ENCODE measurements at places on chromosomes 5 and 9.
A peak's percentile ranks its signal among the peaks of the same experiment; 100 is the strongest.

- H3K27ac ChIP-seq, result no peak overlapping the region
- no peak overlapping the region for H3K4me3 ChIP-seq
- no peaks in the 10 kb centered on the region for H3K36me3 ChIP-seq
- DNase-seq, result no peak
- no peaks in the 10 kb centered on the region for H3K27me3 ChIP-seq
Measured at GRCh38 chr5:107300721-107301327, 369.9 kb downstream of the EFNA5 start.

GRCh38 chr9:71042448-71042990 lies 78.9 kb downstream of the TRPM3 start:
- no peaks in the 10 kb centered on the region for H3K36me3 ChIP-seq
- H3K27ac ChIP-seq, result no peak overlapping the region
- no peaks in the 10 kb centered on the region for H3K4me1 ChIP-seq
- peaks cover 10% of the 10 kb centered on the region for H3K27me3 ChIP-seq

GRCh38 chr5:146967646-146968045 lies 89.1 kb upstream of the PPP2R2B start:
- no peaks in the 10 kb centered on the region for H3K36me3 ChIP-seq
- H3K27me3 ChIP-seq, result no peaks in the 10 kb centered on the region
- no peak overlapping the region for H3K27ac ChIP-seq
- H3K4me3 ChIP-seq, result no peak overlapping the region
- H3K4me1 ChIP-seq, result no peaks in the 10 kb centered on the region
- DNase-seq, result no peak

GRCh38 chr9:10633785-10634184 lies 21.0 kb upstream of the PTPRD start:
- H3K36me3 ChIP-seq, result no peaks in the 10 kb centered on the region
- DNase-seq, result no peak
- no peaks in the 10 kb centered on the region for H3K27me3 ChIP-seq
- H3K4me1 ChIP-seq, result no peaks in the 10 kb centered on the region

- H3K36me3 ChIP-seq, result peaks cover 16% of the 10 kb centered on the region
- H3K27ac ChIP-seq, result peak overlapping the region; percentile 89
- H3K4me1 ChIP-seq, result peaks cover 24% of the 10 kb centered on the region
- H3K4me3 ChIP-seq, result peak overlapping the region; percentile 99
Measured at GRCh38 chr9:12777121-12778022, 2.6 kb downstream of the LURAP1L start.

DNA sequence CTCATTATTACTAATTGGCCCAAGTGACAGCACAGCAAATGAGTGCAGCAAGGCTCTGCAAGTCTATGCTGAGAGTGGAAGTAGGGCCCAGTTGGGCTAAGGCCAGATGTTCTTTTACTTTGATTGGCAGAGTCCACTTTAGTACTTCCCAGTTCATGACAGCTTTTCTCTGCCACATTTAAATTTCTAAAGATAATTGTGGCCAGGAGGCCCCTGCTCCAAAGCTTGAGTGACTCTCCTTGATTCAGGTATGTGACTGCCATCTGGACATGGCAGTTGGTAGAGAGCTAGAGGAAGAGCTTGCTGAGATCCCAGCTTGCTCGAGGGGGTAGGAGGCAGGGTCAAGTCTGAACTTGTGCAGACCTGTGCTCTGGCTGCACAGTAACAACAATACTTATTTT lies 154.1 kb downstream of the CARTPT start:
- H3K4me3 ChIP-seq, result no peak overlapping the region
- no peaks in the 10 kb centered on the region for H3K36me3 ChIP-seq
- DNase-seq, result no peak
- no peak overlapping the region for H3K27ac ChIP-seq
- H3K27me3 ChIP-seq, result no peaks in the 10 kb centered on the region

DNA sequence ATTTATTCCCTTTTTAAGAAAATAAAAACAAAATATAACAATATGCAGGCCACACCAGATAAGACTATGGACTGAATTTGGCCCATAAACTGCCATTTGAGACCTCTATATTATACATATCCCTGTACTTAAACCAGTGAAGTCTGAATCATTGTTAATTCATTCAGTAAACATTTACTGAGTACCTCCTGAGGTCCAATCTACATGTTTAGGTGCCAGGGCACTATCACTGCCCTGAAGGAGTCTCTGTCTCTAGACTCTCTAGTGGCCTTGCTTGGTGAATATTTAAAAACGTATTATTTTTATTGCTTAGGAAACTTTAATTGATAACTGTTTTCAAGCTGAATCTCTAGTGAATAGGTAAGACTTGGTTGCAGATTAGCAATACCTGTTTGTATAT lies 74.7 kb upstream of the ELL2 start:
- H3K27ac ChIP-seq, result no peak overlapping the region
- no peak for DNase-seq
- peaks cover 27% of the 10 kb centered on the region for H3K4me1 ChIP-seq
- no peaks in the 10 kb centered on the region for H3K27me3 ChIP-seq
- H3K4me3 ChIP-seq, result no peak overlapping the region
- H3K36me3 ChIP-seq, result no peaks in the 10 kb centered on the region

GRCh38 chr5:20972419-20972925 lies 984.5 kb upstream of the CDH18 start:
- H3K36me3 ChIP-seq, result no peaks in the 10 kb centered on the region
- H3K27me3 ChIP-seq, result no peaks in the 10 kb centered on the region
- H3K4me3 ChIP-seq, result no peak overlapping the region
- no peak for DNase-seq
- no peaks in the 10 kb centered on the region for H3K4me1 ChIP-seq

DNA sequence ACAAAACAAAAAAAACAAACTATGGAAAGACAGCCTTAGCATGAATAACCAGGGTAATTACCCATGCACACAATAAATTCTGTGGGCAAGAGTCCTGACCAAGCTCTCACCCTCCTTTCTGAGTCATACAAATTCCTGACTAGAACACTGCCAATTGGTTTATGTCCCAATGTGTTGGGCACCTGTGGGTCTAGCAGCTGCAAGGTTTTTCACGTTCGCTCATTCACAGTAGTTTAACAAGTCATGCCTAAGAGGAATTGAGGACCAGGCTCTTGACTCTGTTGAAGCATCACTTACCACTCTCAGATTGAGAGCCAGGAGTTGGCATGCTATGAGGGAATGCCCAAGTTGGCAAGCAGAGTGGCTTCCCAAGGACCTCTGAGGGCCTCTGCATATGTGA lies 205.5 kb upstream of the SLC24A2 start:
- no peak overlapping the region for H3K27ac ChIP-seq
- peak; percentile 58 for DNase-seq
- no peaks in the 10 kb centered on the region for H3K36me3 ChIP-seq
- no peak overlapping the region for H3K4me3 ChIP-seq

GRCh38 chr5:465591-466403 lies 22.8 kb downstream of the EXOC3 start:
- no peaks in the 10 kb centered on the region for H3K4me1 ChIP-seq
- no peak overlapping the region for H3K4me3 ChIP-seq
- H3K36me3 ChIP-seq, result peaks cover 4% of the 10 kb centered on the region
- no peak overlapping the region for H3K27ac ChIP-seq
- DNase-seq, result no peak
- H3K27me3 ChIP-seq, result no peaks in the 10 kb centered on the region

DNA sequence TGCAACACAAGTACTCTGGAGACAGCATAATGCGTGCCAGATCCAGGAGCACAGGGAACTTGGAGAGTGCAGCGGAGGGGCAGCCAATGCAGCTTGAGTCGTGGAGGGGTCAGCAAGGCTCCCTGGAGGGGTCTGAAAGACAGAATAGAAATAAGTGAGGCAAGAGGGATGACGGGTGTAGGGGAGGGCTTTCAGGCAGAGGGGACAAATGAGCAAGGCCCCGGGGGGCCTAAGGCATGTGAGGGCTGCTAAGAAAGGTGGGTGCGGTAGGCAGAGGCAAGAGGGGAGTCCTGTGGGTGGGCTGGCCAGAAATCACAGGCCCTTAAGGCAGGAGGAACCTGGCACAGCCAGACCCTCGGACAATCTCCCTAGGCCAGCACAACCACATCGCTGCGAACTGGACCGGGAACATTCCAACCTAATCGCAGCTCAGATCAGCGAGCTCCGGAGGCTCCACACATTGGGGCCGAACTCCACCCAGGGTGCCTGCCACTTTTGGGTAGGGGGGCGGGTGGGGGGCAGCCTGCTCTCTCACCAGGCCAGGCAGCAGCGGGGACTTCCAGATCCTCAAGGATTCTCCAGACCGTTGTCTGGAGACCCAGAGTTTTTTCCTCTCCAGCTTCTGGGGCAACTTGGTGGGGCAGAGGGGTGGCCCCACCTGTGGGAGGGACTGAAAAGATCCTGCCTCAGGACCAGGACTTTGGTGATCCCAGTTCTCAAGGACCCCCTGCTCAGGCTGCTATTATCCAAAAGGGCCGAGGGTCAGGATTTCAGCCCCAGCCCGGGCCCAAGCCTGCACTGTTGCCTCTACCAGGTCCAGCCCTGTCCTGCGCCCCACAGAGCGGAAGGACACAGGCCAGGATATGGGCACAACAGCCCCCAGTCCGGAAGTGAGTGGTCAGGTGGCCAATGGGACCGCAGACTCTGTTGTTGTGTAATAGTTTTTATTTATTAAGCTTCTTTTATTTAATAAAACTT lies 22.7 kb upstream of the CYSTM1 start:
- no peak overlapping the region for H3K27ac ChIP-seq
- H3K36me3 ChIP-seq, result no peaks in the 10 kb centered on the region
- no peaks in the 10 kb centered on the region for H3K27me3 ChIP-seq
- no peak overlapping the region for H3K4me3 ChIP-seq

GRCh38 chr9:81690251-81690851 lies 1.0 kb upstream of the TLE1 start:
- peak overlapping the region; percentile 90 for H3K4me3 ChIP-seq
- H3K36me3 ChIP-seq, result no peaks in the 10 kb centered on the region
- H3K27ac ChIP-seq, result peak overlapping the region; percentile 46
- peak; percentile 46 for DNase-seq
- peaks cover 23% of the 10 kb centered on the region for H3K4me1 ChIP-seq
- peaks cover 20% of the 10 kb centered on the region for H3K27me3 ChIP-seq

GRCh38 chr9:122228191-122228567 lies 578 bp downstream of the LHX6 start:
- no peak overlapping the region for H3K27ac ChIP-seq
- H3K4me3 ChIP-seq, result peak overlapping the region; percentile 53
- H3K36me3 ChIP-seq, result no peaks in the 10 kb centered on the region
- H3K4me1 ChIP-seq, result peaks cover 3% of the 10 kb centered on the region
- H3K27me3 ChIP-seq, result peaks cover 73% of the 10 kb centered on the region
- peak; percentile 32 for DNase-seq

DNA sequence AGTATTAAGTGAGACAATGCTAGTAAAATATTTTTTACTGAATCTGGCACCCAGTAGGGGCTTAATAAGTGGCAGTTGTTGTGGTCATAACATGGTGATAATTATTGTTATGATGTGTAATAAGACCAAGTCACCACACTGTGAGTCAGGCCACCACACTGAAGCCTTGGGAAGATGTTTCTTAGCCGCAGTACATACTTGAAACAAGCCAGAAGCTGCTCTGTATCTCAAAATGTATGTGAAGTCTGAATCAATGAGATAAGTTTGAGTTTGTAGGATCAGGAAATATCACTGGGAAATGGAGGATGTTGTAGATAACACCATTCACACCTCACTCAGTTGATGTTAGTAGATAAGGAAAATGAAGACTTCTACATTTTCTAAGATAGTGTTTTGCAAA lies 51.3 kb upstream of the PTPN3 start:
- H3K36me3 ChIP-seq, result no peaks in the 10 kb centered on the region
- no peak overlapping the region for H3K27ac ChIP-seq
- H3K4me1 ChIP-seq, result no peaks in the 10 kb centered on the region
- no peak overlapping the region for H3K4me3 ChIP-seq

GRCh38 chr5:127898551-127899213 lies 184.9 kb upstream of the SLC12A2 start:
- H3K36me3 ChIP-seq, result no peaks in the 10 kb centered on the region
- DNase-seq, result peak; percentile 54
- peaks cover 9% of the 10 kb centered on the region for H3K4me1 ChIP-seq
- no peak overlapping the region for H3K27ac ChIP-seq
- no peak overlapping the region for H3K4me3 ChIP-seq
- H3K27me3 ChIP-seq, result no peaks in the 10 kb centered on the region

DNA sequence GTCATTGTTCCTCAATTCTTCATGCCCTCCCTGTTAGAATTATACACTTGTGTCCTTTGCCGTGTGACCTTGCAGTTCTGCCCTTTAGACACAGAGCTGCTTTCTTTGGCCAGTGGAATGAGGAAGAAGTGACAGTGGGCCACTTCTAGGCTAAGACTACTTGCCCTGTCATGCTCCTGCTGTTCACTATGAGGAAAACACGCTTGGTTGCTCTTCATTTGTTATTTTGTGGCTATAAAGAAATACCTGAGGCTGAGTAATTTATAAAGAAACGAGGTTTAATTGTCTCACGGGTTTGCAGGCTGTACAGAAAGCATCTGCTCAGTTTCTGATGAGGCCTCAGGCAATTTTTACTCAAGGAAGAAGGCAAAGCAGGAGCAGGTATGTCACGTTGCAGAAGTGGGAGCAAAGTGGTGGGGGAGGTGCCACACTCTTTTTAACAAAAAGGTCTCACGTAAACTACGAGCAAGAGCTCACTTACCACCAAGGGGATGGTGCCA lies 279.1 kb upstream of the DMAC1 start:
- no peak for DNase-seq
- no peak overlapping the region for H3K4me3 ChIP-seq
- no peaks in the 10 kb centered on the region for H3K36me3 ChIP-seq
- H3K4me1 ChIP-seq, result no peaks in the 10 kb centered on the region
- H3K27me3 ChIP-seq, result no peaks in the 10 kb centered on the region

DNA sequence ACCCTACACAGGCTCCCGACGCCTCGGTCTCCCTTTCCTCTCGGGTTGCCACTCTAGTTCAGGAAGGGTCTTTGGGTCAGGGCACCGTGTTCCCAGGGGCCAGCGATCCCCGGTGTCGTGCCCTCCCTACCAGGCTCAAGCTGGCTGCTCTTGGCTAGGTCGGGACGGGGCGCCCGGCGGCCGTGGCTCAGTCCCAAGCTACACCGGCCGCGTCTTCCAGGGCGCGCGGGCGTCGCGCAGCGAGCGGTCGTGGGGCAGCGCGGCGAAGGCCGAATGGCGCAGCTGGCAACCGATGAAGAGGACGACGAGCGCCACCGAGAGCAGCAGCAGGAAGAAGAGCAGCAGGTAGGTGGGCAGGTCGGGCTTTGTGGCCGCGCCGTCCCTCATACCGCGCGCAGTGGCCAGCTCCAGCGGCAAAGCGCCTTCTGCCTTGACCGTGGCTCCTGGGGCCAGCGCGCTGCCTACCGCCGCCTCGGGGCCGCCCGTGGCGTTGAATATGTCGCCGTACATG lies 892 bp downstream of the SMIM32 start:
- DNase-seq, result peak; percentile 42
- H3K27me3 ChIP-seq, result peaks cover 10% of the 10 kb centered on the region
- peak overlapping the region; percentile 65 for H3K4me3 ChIP-seq
- H3K36me3 ChIP-seq, result peaks cover 14% of the 10 kb centered on the region

- H3K27ac ChIP-seq, result no peak overlapping the region
- no peak overlapping the region for H3K4me3 ChIP-seq
- no peak for DNase-seq
- H3K27me3 ChIP-seq, result peaks cover 10% of the 10 kb centered on the region
- no peaks in the 10 kb centered on the region for H3K36me3 ChIP-seq
Measured at GRCh38 chr5:68757626-68758212, 336.1 kb upstream of the SLC30A5 start.
